Stimulated activated CD4-positive, alpha-beta T cell treated with anti-CD3 and anti-CD28 coated beads, Interleukin-2, amount 100 ng/mL, for 24 hours (primary cell): ENCODE measurements at places on chromosomes 5 and 9.

DNA sequence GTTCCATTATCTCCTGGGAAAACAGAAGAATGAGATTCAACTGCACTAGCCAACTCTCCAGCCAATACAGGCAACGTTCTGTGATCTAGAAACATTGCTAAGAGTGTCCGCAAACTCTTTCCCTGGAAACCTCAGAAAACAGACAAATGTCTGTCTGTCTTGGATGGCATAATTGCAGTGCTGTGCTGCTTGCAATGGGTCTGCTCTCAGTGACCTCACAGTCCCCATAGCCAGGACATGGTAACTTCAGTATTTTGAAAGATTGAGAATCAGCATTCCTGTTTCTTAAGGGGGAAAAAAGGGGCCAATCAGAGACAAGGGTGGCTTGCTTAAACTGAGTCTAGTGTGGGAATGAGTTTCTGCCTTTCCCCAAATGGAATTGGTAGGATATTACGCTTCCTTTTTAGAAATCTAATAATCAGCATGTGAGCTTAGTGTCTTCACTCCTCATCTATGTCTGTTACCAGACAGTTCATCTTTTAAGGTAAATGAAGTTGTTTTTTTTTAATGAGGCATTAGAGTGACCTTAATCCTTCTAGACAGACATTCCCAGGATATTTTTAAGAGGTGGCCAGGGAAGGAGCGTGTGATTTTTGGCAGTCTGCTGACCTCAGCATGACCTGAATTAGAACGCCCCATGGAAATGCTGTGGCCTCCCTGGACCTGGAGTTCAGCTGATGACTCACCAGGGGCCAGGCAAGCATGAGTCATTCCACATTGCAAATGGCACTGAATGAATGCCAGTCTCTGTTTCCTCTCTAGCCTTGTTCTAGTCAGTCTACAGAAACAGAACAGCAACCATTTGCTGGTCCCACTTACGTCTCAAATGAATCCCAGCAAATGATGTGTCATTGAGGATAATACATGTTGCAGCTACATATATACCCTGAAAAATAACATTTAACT is 210.2 kb upstream of the ACTBL2 start:
- DNase-seq, result no peak

DNA sequence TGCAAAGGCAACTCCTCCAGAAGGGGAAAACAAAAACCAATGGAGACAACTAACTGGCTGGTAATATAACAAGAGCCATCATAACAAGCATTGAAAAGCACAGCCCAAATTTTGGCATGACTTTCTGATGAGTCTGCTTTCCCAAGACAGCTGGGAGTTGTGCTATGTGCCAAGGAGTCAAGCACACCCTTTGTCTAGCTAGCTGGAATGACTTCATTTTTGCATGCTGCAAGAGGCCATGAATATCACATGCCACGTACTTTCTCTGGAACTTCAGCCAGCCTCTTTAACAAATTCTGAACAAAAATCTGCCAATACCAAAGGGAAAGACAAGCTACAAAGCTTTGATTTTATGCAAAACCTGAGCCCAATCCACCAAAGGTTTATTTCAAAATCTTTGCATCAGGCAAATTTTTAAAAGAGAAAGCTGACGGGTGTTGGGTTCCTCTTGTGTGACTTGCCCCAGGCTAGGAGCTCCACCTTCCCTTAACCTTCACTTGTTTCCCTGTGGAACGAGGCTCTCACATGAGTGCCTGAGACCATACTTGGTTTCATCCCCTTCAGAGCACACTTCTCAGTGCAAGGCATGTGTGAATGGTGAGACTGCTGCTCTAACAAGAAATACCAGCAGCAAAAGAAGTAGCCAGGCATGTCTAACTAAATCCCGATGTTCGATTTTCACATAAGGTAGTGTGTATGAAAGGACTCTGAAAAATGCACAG is 47.3 kb downstream of the S1PR3 start:
- no peak for DNase-seq

- no peak for DNase-seq
Observed at GRCh38 chr9:105483618-105484017, 35.8 kb downstream of the FSD1L start.

- DNase-seq, result peak; percentile 50
Observed at GRCh38 chr5:150486402-150487198, 21.3 kb upstream of the NDST1 start.

DNA sequence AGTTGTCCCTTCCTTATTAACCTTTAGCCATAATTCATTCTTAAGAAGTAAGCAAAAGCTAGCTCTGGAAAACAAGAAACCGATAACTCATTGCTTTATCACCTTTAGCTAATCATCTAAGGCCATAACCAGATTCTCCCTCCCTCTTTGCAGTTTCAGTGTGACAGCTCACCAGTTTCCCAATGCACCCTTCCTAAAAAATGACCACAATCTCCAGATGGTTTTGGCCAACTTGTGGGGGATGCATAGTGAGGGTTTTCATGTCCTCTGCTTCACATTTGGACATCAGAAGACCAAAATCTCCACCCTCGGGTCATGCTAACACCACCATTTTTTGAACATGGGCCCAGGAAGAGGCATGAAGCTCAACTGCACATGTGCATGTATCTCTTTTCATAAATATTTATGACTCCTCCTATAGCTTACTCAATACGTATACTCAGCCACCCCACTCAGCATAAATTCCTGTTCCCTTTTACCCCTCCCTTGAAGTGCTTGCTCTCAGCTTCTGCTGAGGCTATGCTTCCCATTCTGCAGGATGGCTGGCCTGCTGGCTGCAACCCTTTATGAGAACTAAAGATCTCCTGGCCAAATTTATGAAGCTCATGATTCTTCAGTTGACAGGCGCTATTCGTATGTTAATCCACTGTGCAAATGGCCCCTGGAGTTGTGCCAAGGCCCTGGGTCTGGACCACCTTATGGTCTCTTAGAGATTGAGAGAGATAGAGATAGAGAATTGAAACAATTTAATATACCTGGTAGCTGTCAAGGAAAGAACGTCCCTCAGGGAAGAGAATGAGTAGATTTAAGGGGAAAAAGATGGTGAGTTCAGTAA is 14.8 kb downstream of the PPP3R2 start:
- DNase-seq, result no peak

DNA sequence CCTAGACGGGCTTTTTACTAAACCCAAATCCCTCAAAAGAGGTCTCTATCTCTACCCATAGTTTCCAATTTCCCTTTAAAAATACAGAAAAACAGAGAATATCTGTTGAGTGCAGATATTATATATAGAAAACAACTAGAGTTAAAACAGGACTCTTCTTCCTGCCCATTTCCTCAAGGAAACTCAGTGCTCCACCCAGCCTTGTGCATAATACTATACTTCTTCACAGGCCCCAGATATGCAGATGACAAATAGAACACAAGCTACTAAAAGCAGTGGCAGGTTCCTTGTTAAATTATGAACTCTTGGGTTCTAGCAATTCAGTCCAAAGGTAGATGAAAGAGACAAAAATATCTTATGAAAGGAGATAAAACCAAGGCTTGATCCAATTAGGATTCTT is 200.2 kb downstream of the TSSK1B start:
- DNase-seq, result no peak
